Daoy (cell line): ENCODE measurements at places on chromosomes 13 and 19.

GRCh38 chr13:41917641-41918040 lies 43.3 kb downstream of the VWA8 start:
- peak; percentile 3 for DNase-seq

- peak; percentile 35 for DNase-seq
These were observed 10.5 kb upstream of the ZNF112 start for GRCh38 chr19:44367024-44367423.

GRCh38 chr19:58079792-58080191 lies 18.2 kb downstream of the ZSCAN18 start:
- DNase-seq = no peak

DNA sequence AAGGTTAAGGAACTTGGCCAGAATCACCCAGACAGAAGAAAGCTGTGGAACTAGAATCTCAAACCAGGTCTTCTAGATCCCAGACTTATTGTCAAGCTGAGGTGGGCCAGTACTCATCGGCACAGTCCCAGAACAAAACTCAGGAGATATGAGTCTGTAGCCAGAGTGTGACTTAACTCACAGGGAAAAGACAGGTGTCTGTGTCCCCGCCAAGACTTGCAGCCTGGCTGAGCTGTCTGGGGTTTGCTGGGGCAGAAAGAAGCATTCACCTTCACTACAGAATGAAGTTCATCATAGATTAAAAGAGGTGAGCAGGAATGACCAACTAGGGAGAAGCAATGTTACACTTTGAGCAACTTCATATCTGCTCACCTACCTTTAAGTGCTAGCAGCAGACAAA lies 257.2 kb downstream of the FOXO1 start:
- DNase-seq = no peak

DNA sequence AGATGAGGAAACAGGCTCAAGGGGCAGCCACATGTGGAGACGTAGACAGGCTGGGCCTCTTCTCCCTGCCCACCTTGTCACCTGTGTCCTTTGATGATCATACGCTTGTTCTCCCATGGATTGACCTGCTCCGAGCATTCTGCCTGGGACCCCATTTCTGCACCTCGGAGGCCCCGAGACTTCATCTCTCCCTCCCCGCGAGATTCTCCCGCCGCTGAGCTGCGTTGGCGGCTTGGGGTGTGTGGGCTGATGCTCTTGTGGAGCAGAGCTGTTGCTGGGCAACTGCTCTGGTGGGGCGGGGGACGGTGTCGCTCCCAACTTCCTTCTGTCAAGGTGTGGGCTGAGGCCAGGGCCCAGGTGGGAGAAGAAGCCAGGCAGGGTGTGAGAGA lies 22.1 kb downstream of the MAST3 start:
- DNase-seq = no peak

DNA sequence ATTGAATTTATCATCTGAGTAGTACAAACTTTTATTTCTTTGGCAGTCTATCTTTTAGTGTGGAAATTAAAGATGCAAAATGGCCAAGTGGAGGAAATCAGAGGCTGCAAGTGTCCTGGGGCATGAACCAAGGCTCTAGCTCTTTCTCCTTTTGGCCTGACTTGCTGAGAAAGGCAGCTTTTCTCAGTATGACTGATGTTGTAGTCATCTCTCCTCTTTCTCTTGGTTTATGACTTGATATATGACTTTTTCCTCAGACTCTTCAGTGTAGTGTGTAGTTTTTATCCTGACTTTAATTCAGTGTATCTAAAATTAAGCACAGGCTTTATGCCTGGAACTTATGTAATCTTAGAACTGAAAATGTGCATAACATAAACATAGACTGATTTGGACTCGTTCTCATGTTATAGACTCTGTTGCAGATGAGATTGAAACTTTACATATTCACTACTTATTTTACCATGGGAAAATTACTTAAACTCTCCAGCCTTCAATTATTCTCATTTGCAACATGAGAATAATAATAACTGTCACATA lies 65.7 kb downstream of the SLITRK5 start:
- no peak for DNase-seq

GRCh38 chr13:102089177-102089576 lies 312.7 kb downstream of the FGF14 start:
- no peak for DNase-seq
